ENCODE measurements at places on chromosomes 4 and X. TPM values are rescaled to one million over a fixed set of nuclear protein-coding genes. Genes with fewer than 3 reads are reported as not detected.

GRCh38 chr4:48184882-48185281, 50.8 kb upstream of the TXK start:
- H3K4me3 ChIP-seq = no peak overlapping the region
- H3K27me3 ChIP-seq = no peaks in the 10 kb centered on the region
- no peak overlapping the region for H3K27ac ChIP-seq
- no peaks in the 10 kb centered on the region for H3K4me1 ChIP-seq
- no peaks in the 10 kb centered on the region for H3K36me3 ChIP-seq
- no peak for DNase-seq

- no peaks in the 10 kb centered on the region for H3K36me3 ChIP-seq
- H3K4me3 ChIP-seq = no peak overlapping the region
- H3K4me1 ChIP-seq = no peaks in the 10 kb centered on the region
- no peak for DNase-seq
Observed at GRCh38 chrX:81390237-81390636, 188.3 kb downstream of the SH3BGRL start.

DNA sequence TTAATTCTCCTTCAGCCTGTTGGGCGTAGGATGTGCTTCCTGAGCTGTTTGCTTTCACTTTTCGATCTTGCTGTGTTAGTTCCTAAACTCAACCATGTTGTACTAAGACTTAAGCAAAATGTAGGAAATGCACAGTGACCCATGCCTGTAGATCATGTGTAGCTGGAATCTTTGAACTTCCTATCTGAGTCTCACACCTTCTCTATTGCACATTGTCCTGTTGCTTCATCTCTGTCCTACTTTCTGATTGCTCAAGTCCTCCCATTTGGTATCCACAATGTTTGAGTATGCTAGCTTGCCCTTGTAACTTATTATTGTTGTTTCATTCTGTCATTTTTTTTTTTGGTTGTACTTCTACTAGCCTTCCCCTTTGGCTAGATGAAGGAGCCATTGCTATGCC, 239.6 kb downstream of the PPP1R2C start:
- no peak overlapping the region for H3K27ac ChIP-seq
- H3K27me3 ChIP-seq = no peaks in the 10 kb centered on the region
- H3K36me3 ChIP-seq = no peaks in the 10 kb centered on the region
- peaks cover 11% of the 10 kb centered on the region for H3K4me1 ChIP-seq

GRCh38 chr4:173735049-173735448, 205.0 kb upstream of the HAND2 start:
- peak overlapping the region; percentile 70 for H3K27ac ChIP-seq
- no peak for DNase-seq
- no peaks in the 10 kb centered on the region for H3K36me3 ChIP-seq
- H3K27me3 ChIP-seq = no peaks in the 10 kb centered on the region
- peaks cover 44% of the 10 kb centered on the region for H3K4me1 ChIP-seq

DNA sequence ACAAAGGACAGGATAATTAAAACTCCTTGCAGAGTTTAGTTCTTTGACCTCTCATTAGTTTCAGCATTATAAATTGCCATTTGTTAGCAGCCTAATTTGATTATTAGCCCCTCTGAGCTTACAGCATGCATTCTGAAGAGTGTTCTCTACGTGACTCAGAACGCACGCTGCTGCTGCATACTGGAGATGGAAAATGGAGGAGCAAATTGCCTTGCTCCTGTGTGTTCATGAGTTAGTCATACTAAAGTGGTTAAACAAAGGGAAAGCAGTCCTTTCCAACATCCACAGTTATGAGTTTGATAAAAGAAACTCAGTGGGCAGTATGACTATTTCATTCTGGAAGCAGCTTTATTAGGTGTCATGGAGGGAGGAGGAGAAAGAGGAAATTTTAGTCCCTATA, 922.5 kb downstream of the RPA4 start:
- H3K27me3 ChIP-seq = no peaks in the 10 kb centered on the region
- no peaks in the 10 kb centered on the region for H3K4me1 ChIP-seq
- no peak overlapping the region for H3K4me3 ChIP-seq
- DNase-seq = no peak
- H3K27ac ChIP-seq = no peak overlapping the region
- H3K36me3 ChIP-seq = no peaks in the 10 kb centered on the region

DNA sequence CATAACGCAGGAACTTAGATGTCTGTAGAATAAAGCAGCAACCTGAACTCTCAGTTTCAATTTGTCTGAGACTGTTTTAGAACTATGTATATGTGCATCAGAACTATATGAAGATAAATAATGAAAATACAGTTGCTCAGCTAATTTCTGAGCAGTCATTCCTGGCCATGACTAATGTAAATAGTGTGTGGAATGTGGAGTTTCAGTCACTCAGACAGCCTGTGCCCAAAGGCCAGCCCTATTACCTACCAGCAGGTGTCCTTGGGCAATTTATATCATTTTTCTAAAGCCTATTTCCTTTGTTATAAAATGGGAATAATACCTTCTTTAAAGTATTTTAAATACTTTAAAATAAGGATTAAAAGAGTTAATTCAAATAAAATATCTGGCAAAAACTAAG, 56.0 kb upstream of the RELL1 start:
- no peak overlapping the region for H3K4me3 ChIP-seq
- H3K27me3 ChIP-seq = no peaks in the 10 kb centered on the region

DNA sequence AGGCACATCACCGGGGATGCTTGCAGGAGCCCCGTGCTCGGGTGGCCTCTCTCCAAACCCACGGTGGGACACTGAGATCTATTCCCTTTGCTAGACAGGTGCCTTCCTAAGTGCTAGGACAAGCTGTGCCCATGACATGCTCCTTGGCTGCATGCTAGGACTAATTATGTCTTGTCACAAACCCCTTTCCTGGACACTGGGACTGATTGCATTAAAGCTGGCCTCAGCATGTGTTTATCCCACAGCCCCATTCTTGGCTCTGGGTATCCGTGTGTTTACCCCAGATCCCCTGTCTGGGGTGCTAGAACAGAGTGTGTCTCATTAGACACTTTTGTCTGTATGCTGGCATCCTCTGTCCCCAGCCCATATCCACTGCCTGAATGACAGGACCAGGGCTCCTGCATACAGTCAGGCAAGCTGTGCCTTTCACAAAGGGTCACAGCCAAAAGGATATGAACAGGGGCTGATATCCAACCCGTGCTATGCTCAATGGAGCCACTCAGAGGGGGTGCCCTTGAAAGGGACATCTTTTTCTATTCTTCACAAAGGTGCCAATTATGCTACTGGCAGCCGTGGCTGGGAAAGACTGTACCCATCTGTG, 9.2 kb upstream of the IQSEC2 start:
- H3K36me3 ChIP-seq = no peaks in the 10 kb centered on the region
- peaks cover 4% of the 10 kb centered on the region for H3K4me1 ChIP-seq
- H3K27me3 ChIP-seq = no peaks in the 10 kb centered on the region
- no peak overlapping the region for H3K4me3 ChIP-seq
- no peak for DNase-seq

DNA sequence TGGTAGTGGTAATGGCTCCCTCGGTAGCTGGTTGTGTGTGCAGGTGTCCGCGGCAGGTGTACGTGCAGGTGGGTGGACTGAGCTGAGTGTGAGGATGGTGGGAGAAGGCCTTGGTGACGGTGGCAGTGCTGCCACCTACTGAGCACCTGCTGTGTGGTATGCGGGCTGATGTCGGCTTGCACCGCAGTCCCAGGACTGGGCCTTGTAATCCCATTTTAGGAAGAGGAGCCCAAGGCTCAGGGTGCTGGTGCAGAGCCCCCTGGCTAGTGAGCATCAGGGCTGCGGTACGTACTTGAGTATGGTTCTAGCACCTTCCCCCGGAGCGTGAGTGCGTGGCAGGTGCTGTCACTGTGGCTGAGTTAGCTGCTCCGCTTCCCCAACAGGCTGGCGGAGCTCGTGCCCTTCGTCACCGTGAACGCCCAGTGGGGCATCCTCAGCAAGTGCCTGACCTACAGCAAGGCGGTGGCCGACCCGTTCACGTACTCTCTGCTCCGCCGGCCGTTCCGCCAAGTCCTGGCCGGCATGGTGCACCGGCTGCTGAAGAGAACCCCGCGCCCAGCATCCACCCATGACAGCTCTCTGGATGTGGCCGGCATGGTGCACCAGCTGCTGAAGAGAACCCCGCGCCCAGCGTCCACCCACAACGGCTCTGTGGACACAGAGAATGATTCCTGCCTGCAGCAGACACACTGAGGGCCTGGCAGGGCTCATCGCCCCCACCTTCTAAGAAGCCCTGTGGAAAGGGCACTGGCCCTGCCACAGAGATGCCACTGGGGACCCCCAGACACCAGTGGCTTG, 5.7 kb upstream of the CPZ start:
- H3K27ac ChIP-seq = no peak overlapping the region
- no peaks in the 10 kb centered on the region for H3K27me3 ChIP-seq
- H3K4me1 ChIP-seq = no peaks in the 10 kb centered on the region
- H3K4me3 ChIP-seq = no peak overlapping the region
- no peaks in the 10 kb centered on the region for H3K36me3 ChIP-seq

GRCh38 chr4:32429151-32429550, 1709.0 kb downstream of the PCDH7 start:
- no peaks in the 10 kb centered on the region for H3K4me1 ChIP-seq
- H3K36me3 ChIP-seq = no peaks in the 10 kb centered on the region
- no peak overlapping the region for H3K27ac ChIP-seq
- H3K27me3 ChIP-seq = no peaks in the 10 kb centered on the region
- no peak for DNase-seq
- no peak overlapping the region for H3K4me3 ChIP-seq

GRCh38 chrX:68997911-68998310, 167.3 kb downstream of the PJA1 start:
- DNase-seq = no peak
- no peaks in the 10 kb centered on the region for H3K27me3 ChIP-seq
- no peak overlapping the region for H3K27ac ChIP-seq
- H3K4me1 ChIP-seq = peaks cover 15% of the 10 kb centered on the region
- H3K4me3 ChIP-seq = no peak overlapping the region

DNA sequence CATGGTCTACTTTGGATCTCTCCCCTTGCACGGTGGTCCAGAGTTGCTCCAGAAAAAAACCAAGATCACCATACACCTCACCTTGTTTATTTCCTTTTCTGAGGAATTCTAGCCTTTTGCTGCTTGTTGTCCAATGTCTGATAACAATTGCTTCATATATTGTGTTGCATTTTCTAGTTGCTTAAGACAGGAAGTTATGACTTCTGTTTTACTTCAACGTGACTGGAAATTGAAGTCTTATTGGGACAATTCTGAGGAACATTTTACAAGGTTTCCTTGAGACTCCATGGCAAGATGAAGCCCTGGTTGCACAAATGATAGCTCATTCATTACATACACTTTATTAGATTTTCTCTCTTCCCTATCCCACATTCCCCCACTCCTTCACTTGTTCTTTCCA, 5.2 kb downstream of the CXCL1 start:
- no peak overlapping the region for H3K27ac ChIP-seq
- H3K4me1 ChIP-seq = no peaks in the 10 kb centered on the region
- DNase-seq = no peak
- no peaks in the 10 kb centered on the region for H3K27me3 ChIP-seq

DNA sequence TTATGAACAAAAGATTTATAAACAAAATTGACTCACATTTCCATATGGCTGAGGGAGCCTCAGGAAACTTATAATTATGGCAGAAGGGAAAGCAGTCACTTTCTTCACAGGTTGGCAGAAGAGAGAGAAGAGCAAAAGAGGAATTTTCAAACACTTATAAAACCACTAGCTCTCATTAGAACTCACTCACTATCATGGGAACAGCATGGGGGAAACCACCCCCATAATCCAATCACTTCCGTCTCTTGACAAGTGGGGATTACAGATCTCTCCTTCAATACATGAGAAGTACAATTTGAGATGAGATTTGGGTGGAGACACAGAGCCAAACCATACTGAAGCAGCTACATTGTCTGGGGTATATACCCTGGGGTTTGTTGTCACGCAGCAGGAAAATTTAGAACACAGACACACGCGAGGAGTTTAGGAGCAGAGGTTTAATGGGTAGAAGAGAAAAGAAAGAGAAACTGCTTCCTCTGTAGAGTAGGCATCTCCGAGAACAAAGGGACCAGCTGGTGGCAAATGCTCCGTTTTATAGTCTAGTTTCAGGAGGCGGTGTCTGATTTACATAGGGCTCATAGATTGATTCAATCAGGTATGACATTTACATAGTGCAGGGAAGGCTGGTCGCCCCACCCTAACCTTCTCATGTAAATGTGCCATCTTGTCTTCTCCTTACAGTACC, 2277.7 kb upstream of the AGA start:
- no peak for DNase-seq
- H3K27ac ChIP-seq = no peak overlapping the region
- no peak overlapping the region for H3K4me3 ChIP-seq
- no peaks in the 10 kb centered on the region for H3K4me1 ChIP-seq

DNA sequence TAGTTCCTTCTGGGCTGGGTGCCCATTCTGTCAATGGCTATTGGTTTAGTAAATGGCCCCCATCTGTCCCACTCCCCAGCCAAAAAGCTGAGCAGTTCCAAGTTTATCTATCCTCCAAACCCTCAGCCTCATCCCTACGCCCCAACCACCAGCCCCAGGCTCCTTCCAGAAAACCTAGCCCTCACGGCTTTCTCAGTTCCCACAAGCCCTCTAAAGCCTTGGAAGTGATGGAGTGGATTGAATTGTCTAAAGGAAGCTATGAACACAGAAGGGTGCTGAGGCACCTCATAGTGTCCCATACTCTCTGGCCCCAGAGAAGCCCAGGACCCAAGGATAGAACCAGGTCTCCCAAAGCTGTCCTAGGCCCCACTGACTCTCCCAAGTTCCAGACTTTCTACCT, 75.6 kb upstream of the EFNB1 start:
- no peak overlapping the region for H3K27ac ChIP-seq
- no peaks in the 10 kb centered on the region for H3K36me3 ChIP-seq
- H3K4me3 ChIP-seq = no peak overlapping the region
- no peaks in the 10 kb centered on the region for H3K4me1 ChIP-seq
- no peaks in the 10 kb centered on the region for H3K27me3 ChIP-seq
- DNase-seq = no peak

DNA sequence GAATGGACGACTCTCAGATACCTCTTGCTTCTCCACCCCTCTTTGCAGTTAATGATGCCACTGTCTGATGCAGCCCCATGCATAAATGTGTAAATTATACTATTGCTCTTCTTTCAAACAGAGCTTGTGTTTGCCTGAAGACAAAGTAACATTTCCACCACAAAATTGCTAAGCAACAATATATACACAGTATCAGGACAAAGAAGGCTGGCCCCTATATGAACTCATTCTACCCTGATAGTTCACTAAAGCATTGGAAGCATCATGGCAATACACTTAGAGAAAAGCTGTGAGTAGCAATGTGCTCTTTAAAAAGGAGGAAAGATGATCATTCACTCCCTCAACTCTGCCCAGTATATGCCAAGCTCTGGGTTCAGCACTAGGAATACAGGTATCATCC, 427.0 kb upstream of the CPEB2 start:
- H3K36me3 ChIP-seq = no peaks in the 10 kb centered on the region
- no peak overlapping the region for H3K4me3 ChIP-seq
- no peak for DNase-seq
- H3K4me1 ChIP-seq = no peaks in the 10 kb centered on the region
- H3K27ac ChIP-seq = no peak overlapping the region

- H3K27ac ChIP-seq = no peak overlapping the region
- DNase-seq = no peak
- no peaks in the 10 kb centered on the region for H3K4me1 ChIP-seq
- no peak overlapping the region for H3K4me3 ChIP-seq
Observed at GRCh38 chr4:95410387-95410977, 138.3 kb downstream of the UNC5C start.

The SOX3 gene
- total RNA-seq = not detected

The EDA gene
- 6.1 TPM for total RNA-seq

The PPP4R3C gene
- not detected for total RNA-seq

The RHOXF2B gene
- not detected for total RNA-seq

The AMBN gene
- not detected for total RNA-seq
